ENCODE measurements at places on chromosomes 3 and 15.

GRCh38 chr15:47685141-47685870 lies 32.0 kb upstream of the SEMA6D start:
- DNase-seq = no peak

DNA sequence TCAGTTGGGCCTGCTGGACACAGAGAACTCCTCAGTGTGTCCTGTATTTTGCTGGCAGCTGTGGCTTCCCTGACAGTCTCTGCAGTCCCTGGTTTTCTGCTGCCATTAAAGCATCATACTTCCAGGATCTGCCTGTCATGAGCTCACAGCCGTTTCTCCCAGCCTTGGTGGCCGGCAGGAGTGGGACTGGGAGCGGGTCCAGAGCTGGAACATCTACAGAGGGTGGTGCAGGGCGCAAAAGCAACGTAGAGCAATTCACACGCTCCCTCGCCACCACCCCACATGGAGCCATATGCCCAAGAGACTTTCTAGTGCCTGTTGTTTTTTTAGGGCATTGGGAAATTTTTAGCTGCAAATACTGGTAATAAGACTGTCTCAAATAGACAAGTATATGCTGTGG lies 33.6 kb downstream of the ABTB1 start:
- no peak for DNase-seq

DNA sequence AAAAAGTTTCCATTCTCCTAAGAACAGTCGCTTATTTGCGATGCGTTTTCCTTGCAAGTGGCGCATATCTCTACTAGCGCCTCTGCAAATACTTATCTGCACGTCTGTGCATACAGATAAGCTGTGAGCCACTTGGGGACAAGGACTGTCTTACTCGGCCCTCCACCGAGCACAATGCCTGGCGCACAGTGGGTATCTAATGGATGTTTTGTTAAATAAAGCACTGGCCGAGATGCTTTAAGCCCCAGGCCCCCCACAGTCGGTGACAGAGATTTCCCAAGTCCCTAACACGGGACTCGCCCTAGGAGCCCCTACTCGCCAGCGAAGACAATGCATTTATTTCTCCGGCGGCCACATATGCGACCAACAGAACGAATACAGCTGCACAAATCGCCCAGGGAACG lies 503 bp downstream of the HLTF start:
- no peak for DNase-seq

- no peak for DNase-seq
These were observed 41.9 kb downstream of the SETD5 start for GRCh38 chr3:9439331-9439730.

GRCh38 chr15:45089712-45090373 lies 24.1 kb downstream of the DUOX2 start:
- no peak for DNase-seq

DNA sequence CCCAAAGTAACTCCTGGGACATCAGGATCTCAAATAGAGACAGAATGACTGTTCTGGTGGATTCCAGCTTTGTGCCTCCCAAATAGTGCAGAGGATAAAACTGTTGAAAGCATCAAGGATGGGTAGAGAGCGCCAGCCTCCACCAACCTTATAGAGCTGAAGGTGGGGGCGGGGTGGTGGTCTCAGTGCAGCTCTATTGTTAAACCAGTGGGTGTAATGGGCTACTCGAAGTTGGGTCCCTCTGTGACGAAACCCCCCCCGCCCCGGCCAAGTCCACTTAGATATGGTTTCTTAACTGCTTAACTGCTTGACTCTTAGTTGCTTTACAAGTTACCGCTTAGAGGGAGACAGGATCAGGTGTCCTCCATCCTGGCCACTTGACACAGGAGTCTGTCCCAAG lies 22.7 kb downstream of the DHX30 start:
- no peak for DNase-seq

DNA sequence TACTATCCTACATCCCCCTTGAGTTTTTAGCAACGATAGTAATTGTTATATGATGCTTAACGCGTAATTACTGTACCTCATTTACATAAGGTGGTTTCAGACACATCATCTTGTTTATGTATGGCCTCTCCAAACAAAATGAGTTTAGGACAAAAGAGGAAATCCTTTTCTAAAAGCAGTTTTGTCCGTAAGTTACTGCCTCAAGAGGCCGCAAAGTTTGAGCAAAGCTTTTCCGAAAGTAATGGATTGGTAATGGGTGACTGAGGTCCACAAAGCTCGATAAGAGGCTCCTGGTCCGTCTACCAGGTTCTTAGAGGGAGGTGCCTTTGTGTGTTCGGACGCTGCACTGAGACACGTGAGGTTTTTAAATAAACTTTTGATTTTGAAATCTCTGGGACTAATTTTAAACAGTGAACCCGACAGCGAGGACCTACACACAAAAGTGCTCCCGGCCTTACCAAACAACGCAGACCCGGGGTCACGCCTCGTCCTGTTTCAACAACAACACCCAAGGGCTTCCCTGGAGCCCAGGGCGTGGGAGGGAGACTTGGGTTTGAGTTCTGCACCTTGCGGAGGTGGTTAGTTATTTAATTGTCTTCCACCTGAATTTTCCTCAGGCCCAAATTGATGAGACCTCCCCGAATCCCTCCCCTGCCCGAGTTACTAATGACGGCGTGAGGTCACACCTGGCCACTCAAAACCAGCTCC lies 456 bp upstream of the C15orf61 start:
- DNase-seq = no peak

- no peak for DNase-seq
These were observed 1.4 kb upstream of the MAGEL2 start for GRCh38 chr15:23648920-23649515.

GRCh38 chr3:53083521-53083920 lies 37.6 kb upstream of the SFMBT1 start:
- DNase-seq = peak; percentile 53

GRCh38 chr3:24160424-24161095 lies 215.5 kb downstream of the NR1D2 start:
- no peak for DNase-seq

- no peak for DNase-seq
These were observed 31.5 kb downstream of the NGRN start for GRCh38 chr15:90297021-90297420.

All from NCI-H1694 (cell line).